DMS79 treated with DMSO at 0.1 percent for 48 hours (cell line): ENCODE measurements at places on chromosomes 11 and 22.

DNA sequence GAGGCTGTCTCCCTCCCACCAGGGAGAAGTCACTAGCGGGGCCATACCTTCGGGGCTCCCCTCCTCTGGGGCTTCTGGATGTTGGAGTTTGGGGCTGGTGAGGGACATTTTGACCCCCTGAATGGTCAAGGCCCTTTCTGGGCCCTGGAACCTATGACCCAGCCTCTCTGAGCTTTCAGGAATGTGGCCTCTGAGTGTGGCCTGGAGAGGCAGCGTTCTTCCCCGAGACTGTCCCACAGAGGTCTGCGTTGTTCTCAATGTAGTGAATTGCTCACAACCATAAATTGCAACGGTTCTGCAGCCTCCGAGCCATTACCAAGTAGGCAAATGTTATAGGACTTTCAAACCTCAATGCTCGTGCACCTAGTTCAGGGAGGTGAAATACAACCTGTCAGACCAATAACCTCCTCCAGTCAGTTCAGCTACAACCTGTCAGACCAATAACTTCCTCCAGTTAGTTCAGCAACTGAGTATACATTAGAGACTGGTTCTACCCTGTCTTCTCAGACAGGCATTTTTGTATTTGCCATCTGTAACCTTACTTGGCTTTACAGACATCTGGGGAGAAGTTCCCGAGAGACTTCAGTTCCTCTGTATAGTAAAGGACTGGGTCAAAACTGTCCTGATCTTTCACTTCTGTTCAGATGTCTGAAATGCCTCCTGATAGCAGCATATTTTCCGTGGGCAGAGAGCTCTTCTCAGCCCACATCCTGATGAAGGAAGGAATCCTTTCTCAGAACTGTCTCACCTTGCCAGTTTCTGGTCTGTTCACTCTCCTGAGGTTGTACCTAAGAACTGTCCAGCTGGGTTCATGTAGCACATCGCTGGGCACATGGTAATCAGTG is 34.2 kb downstream of the MICAL2 start:
- no peak for DNase-seq

DNA sequence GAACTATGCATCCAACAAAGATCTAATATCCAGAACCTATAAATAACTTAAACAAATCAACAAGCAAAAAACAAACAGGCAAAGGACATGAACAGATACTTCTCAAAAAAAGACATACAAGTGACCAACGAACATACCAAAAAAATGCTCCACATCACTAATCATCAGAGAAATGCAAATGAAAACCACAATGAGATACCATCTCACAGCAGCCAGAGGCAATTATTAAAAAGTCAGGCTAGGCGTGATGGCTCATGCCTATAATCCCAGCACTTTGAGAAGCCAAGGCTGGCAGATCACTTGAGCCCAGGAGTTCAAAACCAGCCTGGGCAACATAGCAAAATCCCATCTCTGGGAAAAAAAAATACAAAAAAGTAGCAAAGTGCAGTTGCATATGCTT is 10.7 kb downstream of the SAA4 start:
- no peak for DNase-seq

GRCh38 chr11:8604078-8604723 is 10.2 kb upstream of the STK33 start:
- DNase-seq: no peak

DNA sequence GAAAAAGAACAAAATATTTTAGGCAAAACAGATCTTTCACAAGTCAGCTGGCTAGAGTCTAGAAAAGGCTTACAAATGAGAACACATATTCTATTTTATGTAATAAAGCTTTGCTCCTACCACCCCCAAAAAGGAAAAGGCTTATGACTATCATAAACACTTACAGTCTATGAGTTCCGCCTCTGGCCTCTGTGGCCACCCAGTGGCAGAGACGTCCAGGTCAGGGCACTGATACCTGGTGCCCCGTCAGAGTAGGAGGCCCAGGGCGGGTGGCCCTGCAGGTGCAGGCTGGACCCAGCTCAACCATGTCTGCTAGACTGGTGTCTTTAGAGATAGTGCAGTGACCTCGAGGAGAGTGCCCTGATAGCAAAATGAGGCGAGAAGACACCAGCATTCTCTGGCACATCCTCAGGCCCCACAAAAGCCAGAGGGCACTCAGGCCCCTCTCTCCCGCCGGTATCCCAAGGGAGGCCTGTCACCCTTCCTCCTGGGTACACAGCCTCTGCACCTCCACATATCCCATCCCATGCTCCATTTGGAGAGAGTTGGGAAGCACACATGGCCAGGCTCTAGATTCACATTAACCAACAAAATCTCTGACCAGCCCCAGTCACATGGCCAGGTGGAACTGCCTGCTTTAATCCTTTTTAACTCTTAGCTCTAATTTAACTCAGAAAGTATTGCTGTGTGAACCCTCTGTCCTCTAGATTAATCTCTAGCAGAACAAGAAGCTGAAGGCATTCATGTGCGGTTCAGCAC is 27.3 kb upstream of the SERPIND1 start:
- DNase-seq: no peak

DNA sequence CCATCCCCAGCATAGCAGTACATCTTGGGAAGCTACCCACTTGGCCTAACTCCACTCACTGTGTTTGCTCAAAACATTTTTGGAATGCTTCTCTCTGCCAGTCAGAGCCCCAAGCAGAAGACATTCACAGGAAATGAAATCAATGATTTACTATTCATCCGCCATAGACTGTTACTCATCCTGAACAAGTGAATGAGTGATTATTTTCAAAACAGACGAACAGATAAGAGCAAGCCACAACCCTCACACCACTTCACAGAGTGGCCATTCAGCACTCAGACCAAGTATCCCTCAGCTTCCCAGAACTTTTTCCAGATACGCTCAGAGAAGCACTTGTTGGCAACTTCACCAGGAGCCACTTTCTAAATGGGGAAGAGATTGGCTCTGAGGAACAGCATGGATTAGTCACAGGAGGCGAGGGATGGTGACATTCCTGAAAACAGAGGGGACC is 13.0 kb upstream of the UBASH3B start:
- no peak for DNase-seq

DNA sequence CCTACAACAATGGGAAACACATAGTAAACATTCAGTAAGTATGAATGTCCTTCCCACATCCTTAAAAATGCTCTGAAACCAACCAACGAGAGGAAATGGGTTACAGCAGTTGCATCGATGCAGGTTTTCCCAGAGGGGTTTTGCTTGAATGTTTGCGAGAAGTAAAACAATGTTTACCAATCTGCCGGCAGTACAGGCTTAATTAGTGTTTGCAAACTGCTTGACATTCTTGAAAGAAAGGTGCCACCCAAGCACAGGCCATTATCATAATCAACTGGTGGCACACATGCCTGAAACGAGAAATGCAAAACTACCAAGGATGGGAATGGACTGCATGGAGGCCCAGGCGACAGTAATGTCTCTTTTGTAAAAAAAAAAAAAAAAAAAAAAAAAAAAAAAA is 27.1 kb upstream of the OPCML start:
- no peak for DNase-seq
